Brain microvascular endothelial cell (primary cell): ENCODE measurements at places on chromosomes 2 and 18.

DNA sequence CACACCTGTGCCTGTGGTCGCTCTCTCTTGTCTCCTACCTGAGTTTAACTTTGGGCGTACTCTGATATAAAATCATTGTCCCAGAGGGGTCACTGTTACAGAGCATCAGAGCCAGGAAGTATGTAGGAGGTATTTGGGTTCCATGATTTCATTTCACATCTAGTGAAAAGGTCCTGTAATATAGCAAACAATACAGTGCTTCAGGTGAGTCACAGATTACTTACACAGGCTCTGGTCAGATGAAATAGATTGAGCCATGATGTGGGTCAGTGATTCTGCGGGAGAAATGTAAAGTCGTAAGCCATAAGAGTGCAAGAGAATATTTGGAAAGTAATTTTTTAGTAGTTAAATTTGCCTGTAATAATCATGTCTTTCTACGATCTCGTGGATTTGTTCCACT lies 70.2 kb downstream of the SOCS6 start:
- no peak for DNase-seq

DNA sequence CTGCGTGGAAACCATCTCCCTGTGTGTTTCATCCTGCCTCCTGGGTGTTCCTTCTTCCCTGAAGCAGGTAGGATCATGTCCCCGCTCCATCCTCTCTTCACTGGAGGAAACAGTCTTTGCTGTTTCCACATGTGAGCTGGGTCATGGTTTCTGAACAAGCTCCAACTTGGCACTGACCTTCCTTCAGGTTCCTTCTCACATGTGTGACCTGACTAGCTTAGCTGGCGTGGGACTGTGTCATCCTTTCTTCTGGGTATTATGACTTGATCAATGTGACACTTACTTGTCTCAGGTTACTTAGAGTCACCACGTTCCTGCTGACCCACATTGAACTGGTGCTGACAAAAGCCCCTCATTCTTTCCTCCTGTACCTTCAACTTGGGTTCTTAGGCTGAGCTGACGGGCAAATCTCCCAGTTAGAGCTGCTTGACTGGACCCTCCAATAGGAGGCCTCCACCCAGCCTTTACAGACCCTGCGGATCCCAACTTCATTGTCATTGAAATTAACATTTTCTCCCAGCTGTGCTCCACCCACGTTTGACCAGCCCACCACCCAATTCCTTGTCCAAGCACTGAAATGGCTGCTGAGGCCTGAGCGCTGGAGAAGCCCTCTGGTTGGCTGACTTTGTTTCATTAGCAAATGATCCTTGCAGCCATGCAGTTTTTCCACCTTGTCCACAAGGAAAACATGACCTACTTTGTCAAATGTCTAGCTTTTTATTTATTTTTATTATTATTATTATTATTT lies 128.1 kb downstream of the DDX1 start:
- no peak for DNase-seq

- peak; percentile 48 for DNase-seq
Observed at GRCh38 chr2:162072181-162072702, 1.8 kb downstream of the DPP4 start.

DNA sequence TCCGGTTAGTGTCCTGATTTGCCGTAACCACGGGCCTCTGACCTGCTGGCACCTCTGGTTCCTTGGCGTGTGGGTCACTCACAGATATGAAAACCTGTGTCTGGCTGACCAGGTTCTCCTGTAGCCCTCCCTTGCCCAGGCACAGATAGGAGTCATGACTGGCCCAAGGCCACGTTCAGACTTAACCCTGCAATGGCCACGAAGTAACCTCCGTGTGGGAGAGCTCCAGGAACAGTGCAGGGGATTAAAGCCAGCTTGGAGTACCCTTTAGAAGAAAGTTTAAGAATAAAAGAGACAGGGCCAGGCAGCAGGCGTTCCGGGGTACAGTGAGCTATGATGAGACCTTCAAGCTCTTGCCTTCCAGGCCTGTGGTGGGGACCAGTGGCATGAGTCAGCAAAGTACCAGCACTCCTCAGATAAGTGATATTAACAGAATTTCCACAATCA lies 25.5 kb downstream of the CENPO start:
- peak; percentile 64 for DNase-seq

GRCh38 chr18:13163167-13163927 lies 55.2 kb upstream of the LDLRAD4 start:
- no peak for DNase-seq

DNA sequence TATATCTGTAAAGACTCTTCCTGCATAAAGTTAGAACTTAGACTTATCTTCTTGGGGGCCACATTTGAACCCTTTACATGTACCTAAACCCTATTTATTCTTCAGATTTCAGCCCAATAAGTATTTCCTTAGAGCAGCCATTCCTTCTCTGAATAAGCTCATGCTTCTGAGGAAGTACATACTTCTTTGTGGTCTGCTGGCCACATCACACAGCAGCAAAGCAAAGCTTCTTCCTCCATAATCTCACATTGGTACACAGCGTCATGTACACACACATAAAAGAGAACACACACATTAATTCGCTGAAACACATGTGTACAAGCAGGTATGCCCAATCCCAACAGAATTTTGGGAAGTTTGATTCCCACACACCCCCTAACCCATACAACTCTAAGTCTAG lies 331.0 kb downstream of the CDH2 start:
- DNase-seq = peak; percentile 35

GRCh38 chr2:71833272-71833671 lies 314.4 kb downstream of the CYP26B1 start:
- no peak for DNase-seq

- no peak for DNase-seq
Observed at GRCh38 chr2:161165811-161166210, 5.6 kb downstream of the TANK start.

GRCh38 chr2:74603282-74604000 lies 44.7 kb downstream of the M1AP start:
- DNase-seq = no peak

DNA sequence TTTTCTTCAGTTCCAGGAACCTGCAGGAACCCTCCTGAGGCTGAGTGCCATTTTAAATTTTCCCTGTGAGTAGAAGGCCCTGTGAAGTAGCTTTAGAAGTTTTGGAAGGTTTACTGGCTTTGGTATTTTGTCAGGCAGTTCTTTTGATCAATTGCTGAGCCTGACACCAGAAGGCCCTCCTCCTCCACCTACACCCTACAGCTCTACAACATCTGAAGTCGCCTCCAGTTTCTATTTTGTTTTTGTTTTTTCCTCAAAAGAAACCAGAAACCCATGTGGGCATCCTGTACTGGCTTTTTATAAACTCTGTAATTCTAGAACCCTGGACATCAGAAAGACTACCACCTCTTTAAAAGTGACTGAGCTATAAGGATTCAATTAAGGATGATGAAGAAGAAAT lies 153.7 kb downstream of the NRXN1 start:
- DNase-seq = no peak

- peak; percentile 71 for DNase-seq
Observed at GRCh38 chr2:84946204-84947009, 24.6 kb upstream of the KCMF1 start.

GRCh38 chr2:239110595-239111048 lies 262.7 kb downstream of the TWIST2 start:
- no peak for DNase-seq

GRCh38 chr18:67142604-67143003 lies 373.9 kb downstream of the DSEL start:
- no peak for DNase-seq

- no peak for DNase-seq
Observed at GRCh38 chr2:102522162-102522561, 49.1 kb downstream of the SLC9A4 start.

- DNase-seq = no peak
Observed at GRCh38 chr2:95059656-95060370, 34.3 kb downstream of the MAL start.

DNA sequence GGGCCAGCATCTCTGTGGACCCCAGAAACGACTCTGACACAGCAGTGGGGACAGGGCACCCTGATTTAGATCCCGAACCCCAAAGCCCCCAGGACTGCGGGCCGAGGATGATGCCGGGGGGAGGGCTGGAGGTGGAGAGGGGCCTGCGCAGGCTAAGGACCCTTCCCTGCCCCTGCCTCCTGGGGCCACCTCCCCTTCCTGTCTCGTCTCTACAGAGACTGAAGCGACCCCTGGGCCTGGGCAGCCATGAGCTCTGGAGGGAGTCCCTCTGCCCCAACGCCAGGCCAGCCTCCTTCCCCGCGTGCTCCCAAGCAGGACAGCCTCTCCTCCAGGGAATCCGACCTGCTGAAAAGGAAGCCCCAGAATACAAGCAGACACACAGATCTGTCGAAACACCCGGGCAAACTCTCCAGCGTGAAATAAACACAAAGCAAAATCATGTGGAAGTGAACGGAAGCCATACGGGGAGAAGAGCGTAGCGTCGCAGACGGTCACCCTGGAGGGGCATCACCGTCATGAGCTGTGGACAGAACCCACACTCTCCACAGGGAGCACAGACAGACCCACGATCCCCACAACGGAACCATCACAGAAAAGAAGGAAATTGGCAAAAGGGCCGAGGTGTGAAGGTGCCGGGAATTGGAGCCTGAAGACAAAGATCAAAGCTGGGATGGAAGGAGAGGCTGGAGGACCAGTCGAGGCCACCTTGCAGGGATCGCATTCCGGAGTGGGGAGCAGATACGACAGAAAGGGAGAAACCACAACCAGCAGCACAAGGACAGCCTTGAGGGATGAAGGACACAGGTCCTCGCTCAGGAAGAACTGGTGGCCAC lies 51.0 kb upstream of the CTDP1 start:
- DNase-seq = no peak

DNA sequence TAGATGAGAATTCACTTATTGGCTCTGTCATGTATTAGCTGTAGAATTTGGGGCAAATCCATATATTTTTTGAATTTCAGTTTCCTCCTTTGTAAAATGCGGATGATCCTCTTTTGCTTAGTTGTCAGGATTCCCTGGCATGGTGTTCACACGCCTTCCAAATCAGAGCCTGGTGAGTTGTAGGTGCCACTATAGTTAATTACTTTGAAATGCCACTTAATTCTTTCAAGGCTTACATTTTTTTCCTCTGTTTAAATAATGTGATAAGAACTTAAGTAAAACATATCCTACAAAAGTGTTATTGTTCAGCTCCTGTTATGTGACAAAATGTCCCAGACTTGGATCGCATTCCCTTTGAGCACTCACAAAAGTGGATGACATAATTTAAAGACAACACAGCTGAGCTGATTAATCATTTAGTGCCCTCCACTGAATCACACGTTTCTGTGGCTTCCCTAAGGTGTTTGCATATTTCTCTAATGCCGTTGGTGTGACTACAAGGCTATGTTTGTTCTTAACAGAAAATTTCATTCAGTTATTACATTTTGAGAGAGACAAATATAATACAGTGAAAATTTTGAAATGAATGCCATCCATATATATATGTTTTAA lies 471.2 kb upstream of the CHST9 start:
- peak; percentile 29 for DNase-seq

GRCh38 chr2:223084873-223085272 lies 32.9 kb downstream of the KCNE4 start:
- DNase-seq = no peak

DNA sequence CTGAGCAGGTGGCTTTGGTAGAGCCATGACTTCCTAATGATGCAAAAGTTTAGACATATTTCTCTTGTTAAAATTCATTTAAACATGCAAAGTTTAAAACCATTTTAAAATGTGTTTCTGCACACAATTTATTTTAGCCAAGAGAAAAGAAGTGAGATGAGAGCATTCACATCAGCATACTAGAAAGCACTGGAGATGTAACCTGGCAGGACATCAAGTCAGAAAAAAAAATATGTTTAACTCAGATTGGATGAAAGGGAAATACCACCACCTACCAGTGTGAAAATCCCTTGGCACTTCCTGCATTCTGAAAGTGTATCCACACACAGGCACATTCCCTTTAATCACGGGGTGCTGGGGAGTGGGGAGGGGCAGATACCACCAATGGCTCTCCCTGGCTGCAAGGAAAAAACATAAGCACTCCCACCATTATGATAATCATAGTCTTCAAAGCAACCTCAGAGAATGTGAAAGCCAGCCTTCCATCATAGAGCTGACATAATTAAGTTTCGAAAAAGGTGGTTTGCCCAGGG lies 25.0 kb downstream of the DNER start:
- DNase-seq = no peak

DNA sequence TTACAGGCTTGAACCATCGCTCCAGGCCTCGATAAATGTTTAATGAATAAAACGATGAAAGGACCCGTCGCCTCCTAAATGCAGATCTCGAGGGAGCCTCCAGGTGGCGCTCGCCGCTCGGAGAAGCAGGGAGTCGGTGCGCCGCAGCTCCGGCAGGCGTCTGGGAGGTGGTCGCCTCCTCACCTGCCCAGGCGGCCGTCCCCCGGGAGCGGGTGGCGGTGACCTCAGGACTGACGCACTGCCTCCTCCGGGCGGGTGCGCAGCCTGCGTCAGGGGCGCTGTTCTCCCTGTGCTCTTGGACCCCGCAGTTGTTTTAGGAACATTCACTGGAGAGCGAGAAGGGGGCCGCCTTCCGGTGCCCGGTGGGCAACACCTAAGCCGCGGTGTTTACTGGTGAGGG lies 38.6 kb upstream of the POLE4 start:
- DNase-seq = peak; percentile 27

GRCh38 chr2:65390134-65390533 lies 42.3 kb downstream of the SPRED2 start:
- DNase-seq = no peak

- DNase-seq = no peak
Observed at GRCh38 chr18:63970809-63971205, 926 bp downstream of the SERPINB8 start.

GRCh38 chr18:46531482-46531881 lies 125.5 kb downstream of the LOXHD1 start:
- no peak for DNase-seq

DNA sequence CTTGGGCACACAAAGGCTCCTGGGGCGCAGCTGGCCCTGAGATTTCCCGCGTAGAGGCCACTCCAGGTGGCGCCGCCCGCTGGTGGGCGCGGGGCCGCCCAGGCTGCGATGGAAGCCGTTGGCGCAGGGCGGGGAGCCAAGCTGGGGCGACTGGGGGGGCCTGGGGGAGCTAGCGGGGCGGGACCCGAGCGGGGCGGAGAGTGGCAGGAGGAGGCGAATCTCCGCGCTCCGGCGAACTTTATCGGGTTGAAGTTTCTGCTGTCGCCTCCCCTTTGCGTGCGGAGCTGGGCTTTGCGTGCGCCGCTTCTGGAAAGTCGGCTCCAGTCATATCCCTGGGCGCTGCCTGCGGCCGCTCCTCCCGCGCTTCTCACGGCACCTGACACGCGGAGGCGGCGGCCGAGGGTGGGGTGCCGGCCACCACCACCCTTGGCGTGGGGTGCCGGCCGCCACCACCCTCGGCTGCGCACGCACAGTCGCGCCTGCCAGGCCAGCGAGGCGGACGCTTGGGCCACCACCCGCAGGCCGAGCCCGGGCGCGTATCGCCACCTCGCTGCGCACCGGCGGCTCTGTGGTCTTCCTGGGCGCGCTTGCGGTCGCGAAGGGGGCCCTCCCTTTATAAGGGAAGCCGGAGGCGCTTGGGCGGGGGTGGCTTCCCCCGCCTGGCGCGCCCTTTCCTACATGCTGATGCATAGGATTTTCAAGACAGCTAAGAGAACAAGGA lies 919 bp upstream of the CYP1B1 start:
- peak; percentile 87 for DNase-seq

GRCh38 chr2:113227698-113228097 lies 51.0 kb downstream of the PAX8 start:
- DNase-seq = no peak
